ENCODE measurements at places on chromosomes 16 and 17.

DNA sequence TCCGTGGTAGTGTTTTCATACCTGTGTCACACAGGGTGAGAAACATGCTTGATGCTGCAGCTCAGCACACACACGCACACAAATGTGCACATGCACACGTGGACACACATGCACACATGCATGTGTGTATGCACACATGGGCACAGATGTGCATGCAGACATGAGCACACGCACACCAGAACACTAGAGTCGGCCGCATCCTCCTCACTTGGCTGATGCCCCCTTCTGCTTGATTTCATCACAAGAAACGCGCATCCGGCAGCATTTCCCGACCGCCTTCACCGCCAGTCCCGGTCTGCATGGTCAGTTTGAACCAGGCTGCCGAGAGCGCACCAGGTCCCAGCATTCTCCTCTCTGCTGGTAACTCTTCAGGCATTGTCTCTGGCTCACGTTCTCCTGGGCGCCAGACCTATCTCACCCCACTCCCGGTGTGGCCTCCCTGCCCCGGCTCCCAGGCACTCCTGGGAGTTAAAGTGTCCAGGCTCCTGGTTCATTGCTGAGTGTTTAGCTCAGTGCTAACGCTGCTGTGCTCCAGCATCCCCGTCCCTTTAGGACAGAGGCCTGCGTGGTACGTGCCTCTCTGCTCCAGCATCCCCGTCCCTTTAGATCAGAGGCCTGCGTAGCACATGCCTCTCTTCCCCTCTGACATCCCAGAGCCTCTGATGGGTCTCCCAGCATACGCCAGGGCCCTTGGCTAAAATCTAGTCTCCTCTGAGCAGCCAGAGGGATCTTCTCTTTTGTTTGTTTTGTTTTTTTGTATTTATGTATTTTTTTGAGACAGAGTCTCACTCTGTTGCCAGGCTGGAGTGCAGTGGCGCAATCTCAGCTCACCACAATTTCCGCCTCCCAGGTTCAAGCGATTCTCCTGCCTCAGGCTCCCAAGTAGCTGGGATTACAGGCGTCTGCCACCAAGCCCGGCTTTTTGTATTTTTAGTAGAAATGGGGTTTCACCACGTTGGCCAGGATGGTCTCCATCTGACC is 16.0 kb downstream of the BAIAP2 start:
- DNase-seq: no peak

DNA sequence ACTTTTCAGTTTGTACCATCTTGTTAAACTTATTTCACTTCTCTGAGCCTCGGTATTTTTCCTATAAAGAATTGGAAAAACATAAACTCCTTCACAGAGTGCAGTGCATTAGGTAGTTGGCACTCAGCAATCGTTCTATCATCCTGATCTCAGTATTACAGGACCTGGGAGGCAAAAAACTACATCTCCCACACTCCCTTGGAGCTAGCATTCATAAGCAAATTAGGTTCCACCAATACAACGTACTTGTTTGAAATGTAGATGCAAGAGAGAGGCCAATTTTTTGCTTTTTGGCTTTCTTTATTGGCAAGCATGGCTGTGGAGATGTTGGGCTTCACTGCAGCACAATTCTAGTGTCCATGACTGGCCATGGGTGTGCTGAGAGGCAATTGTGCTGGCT is 285.2 kb downstream of the CA10 start:
- no peak for DNase-seq

- DNase-seq: no peak
Observed at GRCh38 chr17:21127509-21128077, 829 bp downstream of the DHRS7B start.

DNA sequence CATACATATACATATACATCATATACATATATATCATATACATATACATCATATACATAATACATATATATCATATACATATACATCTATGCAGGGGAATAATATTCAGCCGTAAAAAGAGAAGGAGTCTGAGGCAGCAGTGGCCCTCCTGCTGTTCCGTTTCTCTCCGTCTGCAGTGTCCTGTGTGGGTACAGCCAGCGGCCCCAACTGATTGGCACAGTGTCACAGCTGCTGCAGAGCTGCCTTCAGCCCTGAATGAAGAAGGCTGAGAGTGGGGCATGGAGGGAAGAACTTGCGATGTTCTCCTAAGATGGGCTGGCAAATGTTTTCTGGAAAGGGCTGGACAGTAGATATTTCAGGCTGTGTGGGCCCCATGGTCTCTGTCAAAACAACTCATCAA is 146.9 kb downstream of the SNX29 start:
- DNase-seq: no peak

All from BJ (cell line).